Astrocyte of the spinal cord (primary cell): ENCODE measurements at places on chromosomes 16 and 17.

GRCh38 chr16:88479793-88480760, 27.0 kb downstream of the ZFPM1 start:
- no peak for DNase-seq

- no peak for DNase-seq
Measured at GRCh38 chr17:21001813-21002221, 41.0 kb downstream of the USP22 start.

GRCh38 chr16:66612422-66612821, 7.9 kb downstream of the CMTM3 start:
- peak; percentile 53 for DNase-seq

DNA sequence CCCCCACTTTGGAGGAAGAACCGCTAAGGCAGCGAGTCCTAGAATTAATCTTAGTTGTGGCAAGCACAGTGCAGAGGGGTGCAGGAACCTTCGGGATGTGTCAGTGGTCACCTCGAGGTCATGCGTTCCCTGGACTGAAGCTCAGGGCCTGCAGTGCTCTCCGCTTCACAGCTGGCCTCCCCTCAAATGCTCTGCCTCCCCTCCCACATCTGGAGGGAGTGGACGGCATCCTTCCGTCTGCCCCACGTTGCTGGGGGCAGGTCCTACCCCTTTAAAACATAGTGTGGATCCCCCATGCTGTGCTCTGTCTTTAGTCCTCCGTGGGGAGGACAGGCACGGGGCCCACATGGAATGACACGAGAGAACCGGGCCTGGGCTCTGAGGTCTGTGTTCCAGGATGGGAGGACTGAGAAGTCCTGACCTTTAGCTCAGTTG, 99.5 kb upstream of the CDC42EP4 start:
- DNase-seq: no peak

DNA sequence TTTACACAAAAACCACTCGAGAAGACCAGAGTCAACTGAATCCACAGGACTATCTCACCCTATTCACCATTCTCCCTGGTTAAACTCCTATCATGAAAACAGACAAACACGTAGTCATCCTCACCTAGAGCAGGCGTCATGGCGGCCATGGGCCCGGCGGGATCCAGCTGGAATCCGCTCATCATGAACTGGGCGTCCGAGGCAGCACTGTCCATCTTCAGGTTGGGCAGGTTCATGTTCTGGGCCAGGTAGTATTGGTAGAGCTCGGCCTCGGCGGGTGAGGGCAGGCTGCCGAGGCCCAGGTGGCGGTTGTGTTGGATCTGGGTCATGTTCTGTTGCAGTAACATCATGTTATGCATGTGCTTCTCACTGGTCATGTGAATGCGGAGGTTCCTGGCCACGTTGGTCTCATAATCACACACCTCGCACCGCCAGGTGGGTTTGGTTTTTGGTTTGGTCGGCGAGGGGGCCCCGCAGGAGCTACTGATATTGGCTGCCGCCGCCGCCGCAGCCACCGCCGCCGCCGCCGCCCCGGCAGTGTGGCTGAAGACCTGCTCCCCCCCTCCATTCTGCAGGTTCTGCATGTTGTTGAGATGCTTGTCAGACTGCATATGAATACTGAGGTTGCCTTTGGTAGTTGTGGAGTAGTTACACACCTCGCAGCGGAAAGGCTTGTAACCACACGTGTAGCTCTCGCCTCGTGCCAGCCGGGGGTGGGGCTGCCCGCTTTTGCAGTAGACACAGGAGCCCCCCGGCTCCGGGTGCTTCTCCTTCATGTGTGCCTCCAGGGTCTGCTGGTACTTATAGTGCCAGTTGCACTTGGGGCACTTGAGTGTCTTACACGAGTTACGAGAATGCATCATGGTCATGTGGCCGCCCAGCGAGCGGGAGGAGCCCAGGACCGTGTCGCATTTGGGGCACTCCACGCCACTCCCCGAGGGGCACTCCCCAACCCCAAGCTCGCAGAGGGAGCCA, 90.3 kb downstream of the ZFHX3 start:
- DNase-seq: no peak

- no peak for DNase-seq
Measured at GRCh38 chr16:77271532-77272426, 72.6 kb downstream of the SYCE1L start.

DNA sequence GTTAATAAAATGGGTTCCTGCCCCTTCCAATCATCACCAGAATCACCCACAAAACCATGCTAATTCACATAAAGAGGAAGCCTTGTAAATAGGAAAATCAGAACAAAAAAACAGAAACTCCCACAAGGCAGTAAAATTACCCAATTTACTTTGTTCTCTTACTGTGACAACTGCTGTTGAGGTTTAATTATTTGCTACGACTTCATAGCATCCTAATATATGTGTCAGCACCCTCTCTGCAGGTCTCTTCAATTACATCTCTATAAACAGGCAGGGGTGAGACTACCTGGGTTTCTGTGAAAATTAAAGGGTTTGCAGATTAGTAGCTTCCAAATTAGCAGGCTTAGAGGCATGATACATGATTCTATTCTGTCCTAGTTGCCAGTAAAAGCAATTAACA, 2.7 kb downstream of the WDR59 start:
- DNase-seq: no peak

DNA sequence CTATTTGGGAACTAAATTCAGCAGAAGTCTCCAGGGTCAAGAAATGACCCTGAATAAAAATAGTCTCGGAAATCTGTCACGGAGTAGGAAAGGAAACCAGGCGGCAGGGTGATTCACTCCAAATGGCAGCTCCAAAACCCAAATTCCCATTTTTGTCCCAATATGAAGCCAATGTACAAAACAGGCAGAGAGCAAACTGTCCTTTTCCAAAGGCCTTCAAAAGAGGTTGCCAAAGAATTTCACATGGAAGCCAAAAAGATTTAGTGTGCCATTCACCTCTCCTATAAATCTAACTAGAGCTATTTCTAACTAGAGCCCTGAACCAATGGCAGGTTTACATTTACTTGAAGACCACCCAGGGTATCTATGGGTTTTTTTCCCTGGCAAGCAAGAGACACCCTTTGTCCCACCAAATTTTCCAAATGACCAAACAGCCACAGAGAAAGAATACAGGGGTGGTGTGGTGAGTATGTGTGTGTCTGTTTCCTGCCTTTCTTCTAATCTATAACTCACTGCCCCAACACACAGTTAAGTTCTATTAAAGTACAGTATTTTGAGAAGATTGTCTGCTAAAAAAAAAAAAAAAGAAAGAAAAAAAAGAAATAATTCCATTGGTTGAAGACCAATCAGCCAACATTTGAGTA, 6.8 kb downstream of the MYO1D start:
- DNase-seq: no peak

GRCh38 chr17:50152736-50153135, 2.3 kb upstream of the PPP1R9B start:
- DNase-seq: no peak

GRCh38 chr16:30929167-30929566, 5.8 kb downstream of the FBXL19 start:
- no peak for DNase-seq

GRCh38 chr17:41986634-41987033, 20.0 kb downstream of the CNP start:
- no peak for DNase-seq

DNA sequence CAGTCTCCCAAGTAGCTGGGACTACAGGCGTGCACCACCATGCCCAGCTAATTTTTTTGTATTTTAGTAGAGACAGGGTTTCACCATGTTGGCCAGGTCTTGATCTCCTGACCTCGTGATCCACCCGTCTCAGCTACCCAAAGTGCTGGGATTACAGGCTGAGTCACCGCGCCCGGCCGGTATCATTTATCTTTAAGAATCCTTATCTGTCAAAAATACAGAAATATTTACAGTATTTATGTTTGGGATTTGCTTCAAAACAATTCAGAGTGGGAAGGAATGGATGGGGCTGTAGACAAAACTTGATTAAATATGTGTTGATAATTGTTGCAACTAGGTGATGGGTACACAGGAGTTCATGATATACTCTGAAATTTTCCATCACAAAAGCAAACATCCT, 2.9 kb downstream of the BECN1 start:
- DNase-seq: no peak

DNA sequence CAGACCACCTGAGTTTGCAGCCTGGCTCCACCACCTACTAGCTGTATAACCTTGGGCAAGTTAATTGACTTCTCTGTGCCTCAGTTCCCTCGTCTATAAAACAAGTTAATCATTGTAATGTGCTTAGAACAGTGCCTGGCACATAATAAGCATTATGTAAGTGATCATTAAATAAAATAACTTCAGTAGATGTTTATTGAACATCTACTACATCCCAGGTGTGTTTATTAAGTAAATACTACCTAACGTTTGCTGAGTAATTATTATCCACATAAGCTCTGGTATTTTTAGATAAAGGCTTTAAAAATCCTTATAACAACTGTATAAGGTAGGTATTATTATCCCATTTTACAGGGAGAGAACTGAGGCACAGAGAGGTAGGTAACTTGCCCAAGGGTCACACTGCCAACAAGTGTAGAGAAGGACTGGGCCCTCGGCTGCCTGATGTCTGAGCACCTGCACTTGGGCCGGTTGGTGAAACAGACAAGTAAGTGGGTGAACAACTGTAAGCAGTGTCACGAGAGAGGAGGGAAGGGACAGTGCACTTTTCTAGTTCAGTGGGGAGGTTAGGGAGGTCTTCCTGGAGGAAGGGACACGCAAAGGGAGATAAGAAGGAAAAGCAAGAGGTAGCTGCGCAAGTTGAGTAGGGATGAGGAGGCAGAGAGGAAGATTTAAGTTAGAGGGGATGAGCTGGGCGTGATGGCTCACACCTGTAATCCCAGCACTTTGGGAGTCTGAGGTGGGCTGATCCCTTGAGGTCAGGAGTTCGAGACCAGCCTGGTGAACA, 4.6 kb downstream of the TNS4 start:
- no peak for DNase-seq

GRCh38 chr17:15124746-15125145, 140.4 kb downstream of the PMP22 start:
- no peak for DNase-seq

- no peak for DNase-seq
Measured at GRCh38 chr17:11997972-11998233, 628 bp upstream of the ZNF18 start.

GRCh38 chr17:73142872-73143381, 21.9 kb upstream of the SSTR2 start:
- peak; percentile 31 for DNase-seq

GRCh38 chr17:6969323-6969726, 26.5 kb upstream of the ALOX12 start:
- DNase-seq: no peak

- no peak for DNase-seq
Measured at GRCh38 chr17:10633738-10634379, 23.2 kb downstream of the MYH3 start.

DNA sequence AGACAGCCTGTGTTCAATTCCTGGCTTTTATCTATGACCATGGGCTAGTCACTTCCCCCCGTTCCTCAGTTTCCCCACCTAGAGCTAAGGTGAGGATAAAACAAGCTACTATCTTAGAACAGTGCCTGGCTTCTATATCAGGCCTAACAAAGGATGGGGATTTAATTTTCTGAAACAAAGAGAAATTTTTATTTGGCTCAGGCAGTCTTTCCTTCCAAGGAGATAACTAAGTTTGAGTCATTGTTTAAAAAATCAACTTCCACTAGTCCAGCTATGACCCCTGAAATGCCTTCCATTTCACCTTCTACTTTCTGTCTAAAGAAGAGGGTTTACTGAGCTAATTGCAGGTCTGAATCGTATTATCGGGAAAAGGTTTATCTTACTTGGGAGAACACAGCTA, 99.0 kb downstream of the CMIP start:
- no peak for DNase-seq

- no peak for DNase-seq
Measured at GRCh38 chr17:37736428-37736827, 8.4 kb downstream of the HNF1B start.

GRCh38 chr17:76869496-76870376, 1.5 kb downstream of the MGAT5B start:
- DNase-seq: no peak

DNA sequence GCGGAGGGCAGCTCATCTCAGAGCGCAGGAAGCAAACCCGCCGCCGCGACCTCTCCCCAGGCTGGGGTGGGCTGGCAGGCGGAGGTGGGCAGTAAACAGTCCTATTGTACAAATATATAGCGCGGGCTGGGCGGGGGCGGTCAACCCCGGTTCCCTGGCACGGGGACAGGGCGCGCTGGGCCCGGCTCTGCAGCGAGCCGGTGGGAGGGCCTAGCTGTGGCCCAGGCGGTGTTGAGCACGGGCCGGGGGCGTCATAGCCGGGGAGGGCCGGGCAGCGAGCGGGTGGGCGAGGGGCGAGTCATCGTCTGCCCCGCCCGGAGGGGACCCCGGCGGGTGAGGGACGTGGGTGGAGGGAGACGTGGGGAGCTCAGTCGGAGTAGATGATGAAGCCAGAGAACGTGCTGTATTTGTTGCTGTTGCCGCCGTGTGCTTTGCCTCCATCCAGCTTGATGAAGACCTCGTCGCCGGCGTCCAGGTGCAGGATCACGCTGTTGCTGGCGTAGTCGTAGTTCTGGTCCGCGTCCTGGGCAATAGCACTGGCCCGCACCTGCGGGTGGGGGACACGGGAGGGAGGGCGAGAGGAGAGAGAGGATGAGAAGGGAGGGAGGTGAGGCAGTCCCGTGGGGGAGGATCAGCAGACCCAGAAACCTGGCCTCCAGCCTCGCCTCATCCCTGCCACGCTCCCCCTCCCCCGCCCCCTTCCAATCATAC, 8.1 kb downstream of the C1QL1 start:
- no peak for DNase-seq

DNA sequence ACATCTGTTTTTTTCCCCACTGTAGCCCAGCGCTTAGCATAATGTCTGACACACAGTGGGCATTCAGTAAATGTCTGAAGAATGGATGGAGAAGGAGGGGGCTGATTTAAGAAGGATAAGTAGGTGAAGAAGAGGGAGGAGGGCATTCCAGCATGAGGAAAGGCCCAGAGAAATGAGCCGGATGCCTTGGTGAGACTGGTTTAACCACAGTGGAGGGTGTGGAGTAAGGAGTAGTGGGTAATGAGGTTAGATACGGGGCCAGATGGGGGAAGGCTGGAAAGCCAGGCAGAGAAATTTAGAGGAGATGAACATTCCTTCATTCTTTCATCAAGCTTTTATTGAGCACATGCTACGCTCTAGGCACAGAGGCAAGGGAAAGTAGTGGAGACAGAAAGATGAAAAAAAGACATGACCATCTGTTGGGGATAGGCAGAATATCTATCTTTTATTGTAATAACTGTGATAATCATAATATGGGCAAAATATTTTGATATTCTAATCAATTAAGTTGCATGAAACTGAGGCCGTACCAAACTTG, 43.7 kb upstream of the NFAT5 start:
- no peak for DNase-seq

- peak; percentile 46 for DNase-seq
Measured at GRCh38 chr17:29659155-29659554, 36.4 kb upstream of the CORO6 start.

GRCh38 chr17:12507026-12507595, 158.6 kb upstream of the MYOCD start:
- DNase-seq: no peak
